ENCODE measurements at places on chromosomes 2 and 18.

DNA sequence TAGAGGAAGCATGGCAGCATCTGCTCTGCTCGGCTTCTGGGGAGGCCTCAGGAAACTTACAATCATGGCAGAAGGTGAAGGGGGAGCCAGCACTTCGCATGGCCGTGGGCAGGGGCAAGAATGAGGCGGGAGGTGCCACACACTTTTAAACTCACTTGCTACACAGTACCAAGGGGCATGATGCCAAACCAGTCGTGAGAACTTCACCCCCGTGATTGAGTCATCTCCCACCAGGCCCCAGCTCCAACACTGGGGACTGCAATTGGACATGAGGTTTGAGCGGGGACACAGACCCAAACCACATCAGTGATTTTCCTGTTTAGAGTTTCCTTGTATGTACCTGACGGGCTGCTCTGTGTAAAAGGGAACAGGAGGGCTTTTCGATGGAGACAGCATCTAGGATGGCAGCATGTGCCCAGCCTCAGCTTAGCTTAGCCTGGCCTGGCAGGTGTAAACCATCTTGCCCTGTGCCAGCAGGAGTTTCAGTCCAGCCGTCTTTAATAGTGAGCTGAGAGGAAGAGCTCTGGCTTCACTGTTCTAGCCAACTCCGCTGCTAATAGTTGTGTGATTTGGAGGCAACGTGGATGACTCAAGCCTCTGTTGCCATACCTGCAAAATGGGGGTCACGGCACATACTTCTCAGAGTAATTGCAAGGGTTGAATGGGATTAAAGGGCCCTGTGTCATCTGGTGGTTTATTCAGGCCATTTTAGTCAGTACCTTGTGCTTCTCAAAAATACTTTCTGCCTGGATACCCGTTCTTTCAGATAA, 101.8 kb downstream of the ASAP2 start:
- DNase-seq: no peak

- no peak for DNase-seq
These were observed 79.4 kb downstream of the MAIP1 start for GRCh38 chr2:200034816-200035215.

GRCh38 chr2:40448476-40449079, 3.3 kb downstream of the SLC8A1 start:
- peak; percentile 13 for DNase-seq

DNA sequence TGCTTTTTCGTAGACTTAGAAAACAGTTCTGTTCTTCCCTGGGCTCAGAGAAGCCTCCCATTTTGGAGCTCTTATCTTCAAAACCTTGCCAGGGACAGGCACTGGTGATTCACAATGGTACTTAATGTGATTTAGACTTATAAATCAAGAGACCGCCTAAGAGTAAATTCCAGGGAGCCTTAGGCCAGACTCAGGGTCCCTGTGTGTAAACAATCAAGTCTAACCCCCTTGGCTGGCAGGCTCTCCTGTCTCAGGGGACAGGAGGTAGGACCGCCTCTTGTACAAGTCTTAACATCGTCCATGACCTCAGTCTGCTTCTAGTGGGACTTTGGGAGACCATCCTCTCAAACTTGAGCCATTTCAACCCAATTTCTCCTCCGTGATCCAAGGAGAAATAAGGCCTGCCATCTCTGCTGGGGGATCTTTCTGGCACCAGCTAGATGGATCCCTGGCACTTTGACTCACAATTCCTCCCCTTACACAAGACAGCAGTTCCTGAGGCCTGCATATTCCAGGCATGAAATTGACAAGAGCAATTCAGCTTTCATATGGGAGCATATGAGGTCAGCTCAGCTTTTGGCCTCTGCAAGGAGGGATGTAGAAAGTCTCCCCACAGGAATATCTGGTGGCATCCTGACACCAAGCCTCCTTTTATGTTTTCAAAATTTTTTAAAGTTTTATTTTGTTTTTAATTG, 487.0 kb downstream of the TNS1 start:
- DNase-seq: no peak

DNA sequence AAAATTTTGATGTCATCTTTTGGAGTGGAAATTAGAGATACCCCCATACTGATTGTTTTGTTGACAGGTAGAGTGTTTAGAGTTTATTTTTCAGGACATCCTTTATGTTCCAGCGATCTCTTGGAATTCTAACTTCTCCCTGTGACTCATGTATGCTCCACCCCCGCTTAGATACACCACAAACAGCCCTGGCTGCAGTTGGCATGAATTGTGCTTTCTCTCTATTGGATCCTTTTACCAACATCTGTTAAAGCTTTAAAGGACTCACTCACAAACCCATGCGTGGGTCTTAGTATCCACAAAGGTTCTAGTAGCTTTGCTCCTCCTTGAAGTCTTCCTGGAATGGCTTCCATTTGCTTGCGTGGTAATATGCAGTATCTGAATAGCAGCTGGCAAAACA, 409.5 kb upstream of the POU3F3 start:
- DNase-seq: no peak

DNA sequence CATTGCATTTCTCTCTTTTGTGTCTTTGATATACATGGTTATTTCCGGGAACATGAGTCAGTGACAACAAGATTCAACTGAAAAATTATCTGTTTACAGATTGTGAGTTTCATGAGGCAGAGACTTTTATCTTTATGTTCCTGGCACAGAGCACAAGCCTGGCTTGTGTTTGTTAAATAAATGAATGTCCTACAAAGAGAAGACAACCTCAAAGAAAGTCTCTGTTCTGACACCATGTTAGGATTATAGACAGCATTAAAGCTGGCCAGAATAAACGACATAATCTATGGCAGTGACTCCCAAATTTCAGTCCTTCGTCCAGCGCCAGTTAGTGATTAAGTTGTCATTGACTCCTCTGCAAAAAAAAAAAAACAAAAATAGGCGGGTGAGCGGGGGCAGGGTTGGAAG, 97.4 kb upstream of the DNAJC10 start:
- peak; percentile 47 for DNase-seq

DNA sequence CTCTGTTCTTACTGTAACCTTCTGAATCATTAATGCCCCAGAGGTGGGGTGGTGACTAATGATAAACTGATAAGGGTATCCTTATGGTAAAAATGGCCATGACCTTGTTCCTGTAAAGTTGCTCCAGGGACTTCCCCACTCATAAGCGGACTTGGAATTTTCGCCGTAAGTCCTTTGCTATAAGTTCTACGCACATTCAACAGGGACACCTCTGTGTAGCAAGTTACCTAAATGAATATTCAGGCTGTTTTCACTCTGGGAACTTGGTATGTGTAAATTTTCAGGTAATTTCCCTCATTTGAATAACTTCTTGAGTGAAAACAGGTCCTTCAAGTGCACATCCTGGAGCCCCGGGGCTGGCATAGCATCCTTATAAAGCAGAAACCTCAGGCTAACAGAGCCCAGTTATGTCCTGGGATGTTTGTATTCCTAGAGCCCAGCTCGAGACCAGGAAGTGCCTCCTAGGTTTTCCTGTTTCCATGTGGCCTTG, 9.4 kb upstream of the AGFG1 start:
- DNase-seq: no peak

- no peak for DNase-seq
These were observed 26.4 kb downstream of the EML4 start for GRCh38 chr2:42195559-42195958.

All from DMS153 (cell line).